Suppressor macrophage treated with lipopolysaccharide for 4 hours (primary cell): ENCODE measurements at places on chromosomes 7 and 10.

DNA sequence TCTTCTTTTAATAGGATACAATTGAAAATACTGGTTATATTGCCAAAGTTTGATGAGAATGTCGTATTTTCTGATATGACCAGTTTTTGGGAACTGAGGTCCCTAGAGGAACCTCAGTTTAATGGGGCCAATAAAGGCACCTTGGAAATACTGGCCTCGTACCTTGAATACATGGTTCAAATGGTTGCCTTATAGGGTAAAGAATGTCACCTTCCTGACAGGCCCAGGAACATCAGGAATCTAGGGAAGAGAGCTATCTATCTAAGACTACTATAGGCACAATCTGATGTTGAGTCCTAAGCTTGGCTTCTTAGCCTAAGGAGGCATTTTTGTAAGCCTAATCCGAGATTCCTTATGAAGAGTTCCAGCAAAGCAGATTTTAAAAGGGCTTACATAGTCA, 9.3 kb downstream of the SHTN1 start:
- DNase-seq = no peak

DNA sequence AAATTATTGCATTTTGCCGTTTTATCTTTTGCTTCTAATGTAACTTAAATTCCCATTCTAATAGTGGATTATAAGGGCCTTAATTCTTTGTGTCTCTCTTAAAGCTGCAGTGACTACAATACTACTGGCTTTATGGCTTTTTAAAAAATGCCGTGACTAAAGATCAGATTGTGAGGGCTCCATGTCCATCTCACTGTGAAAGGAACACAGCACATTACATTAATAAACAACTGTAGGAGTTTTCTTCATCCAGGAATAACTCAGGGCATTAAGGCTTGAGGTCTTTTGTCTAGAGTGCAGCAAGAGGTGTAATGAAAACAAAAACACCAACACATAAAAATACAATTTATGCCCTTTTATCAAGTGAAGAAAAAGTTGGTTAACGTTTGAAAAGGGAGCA, 205.3 kb downstream of the SKAP2 start:
- DNase-seq = no peak

- DNase-seq = no peak
These were observed 2.5 kb downstream of the H2BK1 start for GRCh38 chr7:151207804-151208203.

DNA sequence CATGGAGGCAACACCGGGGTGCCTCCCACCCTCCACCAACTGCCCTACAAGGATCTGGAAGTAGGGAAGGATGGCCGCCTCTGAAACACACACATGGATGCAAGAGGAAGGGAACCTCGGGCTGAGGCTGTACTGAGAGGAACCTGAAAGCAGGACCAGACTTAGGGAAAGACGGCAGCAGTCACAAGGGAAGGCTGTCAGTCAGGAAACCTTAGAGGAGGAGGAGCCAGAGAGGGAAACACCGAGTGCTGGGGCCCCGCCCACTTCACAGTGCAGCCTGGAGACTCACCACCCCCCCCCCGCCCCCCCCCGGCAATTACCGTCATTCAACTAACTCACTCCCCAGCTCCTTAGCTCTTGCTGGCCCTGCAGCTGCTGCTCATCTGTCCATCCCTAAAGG, 2.5 kb downstream of the CYREN start:
- DNase-seq = peak; percentile 86

- no peak for DNase-seq
These were observed 50.3 kb upstream of the PIP4K2A start for GRCh38 chr10:22764639-22765038.

DNA sequence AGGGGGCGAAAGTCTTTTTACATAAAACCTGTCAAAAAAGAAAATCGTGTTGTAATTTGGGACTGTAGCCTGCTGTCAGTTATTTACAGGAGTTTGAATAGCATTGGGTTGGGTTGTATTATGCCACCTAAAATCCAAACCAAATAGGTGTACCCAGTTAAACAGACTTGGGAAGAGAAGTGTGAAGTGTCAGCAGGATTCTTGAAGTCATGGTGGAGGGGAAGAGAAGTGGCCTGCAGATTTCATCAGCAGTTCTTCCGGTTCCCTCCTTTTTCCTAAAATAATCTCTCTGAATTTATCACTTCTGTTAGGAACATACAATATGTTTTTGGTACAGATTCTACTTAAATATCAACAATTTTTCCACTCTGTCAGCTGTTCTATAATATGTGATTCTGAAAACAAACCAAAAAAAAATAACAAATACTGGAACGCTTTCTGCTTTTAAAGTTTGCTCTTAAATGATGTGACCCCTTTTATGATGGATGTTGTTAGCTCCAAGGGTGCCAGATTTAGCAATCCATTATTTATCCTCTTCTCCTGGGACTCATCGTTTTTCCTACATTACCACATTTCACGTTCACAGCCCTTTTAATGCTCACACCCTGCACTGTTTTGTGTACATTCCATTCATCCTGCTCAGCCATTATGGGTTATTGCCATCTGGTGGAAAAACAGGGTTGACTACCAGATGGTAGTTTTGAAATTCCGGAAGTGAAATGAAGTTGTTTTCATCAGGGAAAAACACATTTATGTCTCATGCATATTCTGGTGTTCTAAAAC, 18.7 kb upstream of the ARHGAP12 start:
- DNase-seq = peak; percentile 53

DNA sequence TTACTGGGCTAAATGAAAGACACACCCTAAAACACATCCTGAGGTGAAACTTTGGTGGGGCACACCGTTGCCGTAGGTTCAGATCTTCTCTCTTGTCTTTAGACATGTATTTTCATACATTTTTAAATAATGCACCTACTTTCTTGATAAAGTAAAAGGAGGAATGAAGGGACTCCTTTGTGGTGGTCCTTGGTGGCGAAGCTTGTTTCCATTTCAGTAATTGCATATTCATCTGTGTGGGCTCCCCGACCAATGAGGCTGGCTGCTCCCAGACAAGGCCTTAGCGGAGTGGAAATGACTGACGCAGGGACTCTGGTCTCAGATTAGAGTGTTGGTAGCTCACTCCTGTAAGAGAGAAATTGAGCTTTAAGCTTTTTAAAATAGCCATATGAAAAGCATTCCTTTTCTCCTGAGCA, 815 bp downstream of the CCSER2 start:
- peak; percentile 67 for DNase-seq

- DNase-seq = no peak
These were observed 479.8 kb downstream of the ADRA2A start for GRCh38 chr10:111556666-111557065.

- no peak for DNase-seq
These were observed 8.1 kb upstream of the FZD9 start for GRCh38 chr7:73425356-73425983.

- DNase-seq = no peak
These were observed 635.7 kb downstream of the PHTF2 start for GRCh38 chr7:78434281-78434680.

DNA sequence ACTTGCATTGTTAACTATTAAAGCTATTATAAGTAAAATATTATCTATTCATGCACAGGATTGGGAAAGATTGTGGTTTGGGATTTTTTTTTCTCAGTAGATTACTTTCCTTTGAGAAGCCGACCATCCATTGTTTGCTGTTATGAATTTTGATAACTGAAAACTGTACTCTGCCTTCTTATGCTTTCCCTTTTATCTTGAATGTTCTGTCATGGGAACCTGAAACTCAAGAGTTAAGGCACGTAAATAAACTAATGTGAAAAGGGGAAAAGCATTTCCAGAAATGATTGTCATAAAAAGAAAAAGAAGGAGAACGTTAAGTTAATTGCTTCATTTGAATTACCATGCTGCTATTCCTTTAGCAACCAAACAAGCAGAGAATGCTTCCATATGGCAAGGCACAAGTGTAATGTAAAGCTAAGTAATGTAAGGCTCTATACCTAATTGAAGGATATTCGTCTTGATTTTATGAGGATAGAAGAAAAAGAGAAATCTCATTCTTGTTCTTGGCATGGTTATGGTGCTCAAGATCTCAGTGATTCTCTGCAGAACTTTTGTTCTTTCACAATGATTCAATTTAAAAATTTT, 370.8 kb downstream of the AUTS2 start:
- no peak for DNase-seq

GRCh38 chr10:24340883-24341282, 131.9 kb downstream of the KIAA1217 start:
- no peak for DNase-seq

- no peak for DNase-seq
These were observed 81.9 kb downstream of the RAMP3 start for GRCh38 chr7:45239486-45239885.

GRCh38 chr10:133096616-133097269, 9.0 kb downstream of the ADGRA1 start:
- DNase-seq = peak; percentile 3

DNA sequence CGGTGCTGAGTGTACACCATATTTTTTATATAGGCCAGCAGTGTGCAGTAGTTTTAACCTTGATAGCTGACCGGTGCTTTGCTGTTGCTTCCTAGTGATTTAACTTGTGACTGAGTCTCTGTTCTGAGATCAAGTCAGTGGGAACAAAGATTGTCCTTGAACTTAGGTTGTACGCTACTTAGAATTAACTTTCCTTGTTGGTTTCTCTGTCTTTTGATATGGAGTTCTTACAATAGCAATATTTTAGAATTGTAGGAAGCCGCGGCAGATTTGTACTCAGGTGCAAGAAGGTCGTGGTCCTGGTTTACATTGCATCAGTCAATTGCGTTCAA, 1.3 kb downstream of the DDX21 start:
- no peak for DNase-seq

GRCh38 chr7:140719721-140720120, 23.2 kb downstream of the NDUFB2 start:
- peak; percentile 55 for DNase-seq

GRCh38 chr7:156450473-156450872, 190.1 kb upstream of the RNF32 start:
- DNase-seq = no peak

- no peak for DNase-seq
These were observed 31.4 kb upstream of the DLX6 start for GRCh38 chr7:96973986-96974385.

DNA sequence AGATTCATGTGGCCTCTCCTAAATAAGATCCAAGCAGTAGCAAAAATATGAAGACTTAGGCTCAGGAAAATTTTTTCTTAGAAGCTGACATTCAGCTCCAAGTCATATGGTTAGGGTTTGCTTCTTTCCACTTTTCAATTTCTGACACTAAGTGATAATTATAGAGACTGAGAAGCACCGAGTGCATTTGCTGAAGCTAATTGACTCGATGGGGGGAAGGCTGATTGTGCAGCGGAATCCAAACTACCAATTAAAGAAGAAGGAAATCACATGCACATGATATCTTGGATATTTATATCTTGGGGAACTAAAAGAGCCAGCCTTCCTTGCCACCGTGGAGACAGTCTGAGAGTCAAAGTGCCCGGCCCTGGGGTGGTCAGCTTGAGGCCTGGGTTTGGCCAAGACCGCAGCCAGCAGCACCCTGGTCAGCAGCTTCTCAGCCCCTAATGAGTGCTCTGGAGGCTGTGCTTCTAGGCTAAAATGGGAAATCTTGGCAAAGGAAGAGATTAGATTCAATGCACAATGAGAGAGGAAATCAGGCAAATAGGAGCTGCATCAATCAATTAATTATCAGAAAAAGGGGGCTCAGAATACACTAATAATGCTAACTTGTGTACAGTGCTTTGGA, 589.3 kb downstream of the NRG3 start:
- no peak for DNase-seq

DNA sequence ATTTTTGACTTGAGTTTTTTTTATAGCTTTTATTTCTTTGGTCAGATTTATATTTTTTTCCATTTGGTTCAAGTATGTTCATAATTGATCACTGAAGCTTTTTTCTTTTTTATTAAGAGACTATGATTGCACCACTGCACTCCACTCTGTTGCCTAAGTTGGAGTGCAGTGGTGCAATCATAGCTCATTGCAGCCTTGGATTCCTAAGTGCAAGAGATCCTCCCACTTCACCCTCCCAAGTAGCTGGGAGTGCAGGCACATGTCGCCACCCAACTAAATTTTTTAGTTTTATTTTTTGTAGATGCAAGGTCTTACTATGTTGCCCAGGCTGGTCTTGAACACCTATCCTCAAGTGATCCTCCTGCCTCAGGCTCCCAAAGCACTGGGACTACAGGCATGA, 97.7 kb upstream of the KIF5B start:
- DNase-seq = no peak

DNA sequence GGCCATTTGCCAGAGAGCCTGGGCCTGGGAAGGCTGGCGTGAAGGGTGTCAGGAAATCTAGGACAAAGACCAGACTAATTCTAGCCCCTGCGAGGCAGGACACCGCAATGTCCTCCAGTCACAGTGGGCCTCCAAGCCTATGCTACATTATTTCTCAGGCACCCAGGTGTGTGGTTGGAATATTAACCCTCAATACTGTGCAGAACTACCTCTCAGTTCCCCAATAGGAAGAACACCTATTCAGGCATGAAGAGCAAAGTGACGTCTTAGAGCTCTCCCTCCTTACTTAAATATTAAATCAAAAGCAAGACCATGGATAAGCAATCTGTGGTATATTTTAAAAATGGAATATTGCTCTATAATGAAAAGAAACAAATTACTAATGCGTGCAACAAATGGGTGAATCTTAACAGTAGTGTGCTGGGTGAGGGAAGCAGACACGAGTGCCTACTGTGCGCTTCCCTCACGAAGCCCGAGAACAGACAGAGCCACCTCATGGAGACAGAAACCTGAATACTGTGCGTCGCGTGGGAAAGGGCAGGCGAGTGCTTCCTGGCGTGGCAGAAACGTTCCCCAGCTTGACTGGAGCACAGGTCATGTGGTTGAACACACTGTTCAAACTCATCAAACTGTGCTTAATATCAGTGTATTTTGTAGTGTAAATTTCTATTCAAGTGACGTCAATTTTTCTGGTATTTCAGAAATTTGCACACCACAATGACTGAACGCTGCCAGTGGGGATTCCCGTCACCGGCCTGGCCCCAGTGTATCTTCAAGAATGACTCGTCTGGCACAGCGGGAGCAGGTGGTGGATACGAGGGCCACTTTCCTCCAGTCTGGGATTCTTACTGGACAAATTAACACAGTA, 15.5 kb upstream of the PTPRN2 start:
- no peak for DNase-seq

DNA sequence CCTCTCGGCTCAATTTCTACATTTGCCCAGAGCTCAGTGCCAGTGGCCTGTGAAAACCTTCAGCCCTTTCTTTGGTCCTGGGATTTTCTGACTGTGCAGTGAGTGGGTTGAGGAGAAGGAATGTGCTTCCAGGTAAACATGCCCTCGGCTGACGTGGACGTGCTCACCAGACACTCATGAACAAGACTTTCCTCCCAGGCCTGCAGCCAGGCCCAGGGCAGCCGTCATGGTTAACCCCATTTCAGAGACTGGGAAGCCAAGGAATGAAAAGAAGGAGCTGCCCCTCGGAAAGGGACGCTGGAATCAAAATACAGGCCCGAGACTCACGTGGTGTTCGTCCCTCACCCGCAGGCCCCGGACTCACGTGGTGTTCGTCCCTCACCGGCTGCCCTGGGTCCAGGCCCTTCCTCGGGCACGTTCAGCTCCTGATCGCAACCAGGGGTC, 8.8 kb upstream of the CALML5 start:
- DNase-seq = no peak

GRCh38 chr7:46173476-46174195, 252.6 kb upstream of the IGFBP3 start:
- DNase-seq = no peak

GRCh38 chr10:89275383-89275782, 23.8 kb upstream of the LIPA start:
- DNase-seq = no peak
